Right atrium auricular region (tissue), 2 donors: ENCODE measurements at places on chromosomes 16 and 17.
A peak's percentile ranks its signal among the peaks of the same experiment; 100 is the strongest.

DNA sequence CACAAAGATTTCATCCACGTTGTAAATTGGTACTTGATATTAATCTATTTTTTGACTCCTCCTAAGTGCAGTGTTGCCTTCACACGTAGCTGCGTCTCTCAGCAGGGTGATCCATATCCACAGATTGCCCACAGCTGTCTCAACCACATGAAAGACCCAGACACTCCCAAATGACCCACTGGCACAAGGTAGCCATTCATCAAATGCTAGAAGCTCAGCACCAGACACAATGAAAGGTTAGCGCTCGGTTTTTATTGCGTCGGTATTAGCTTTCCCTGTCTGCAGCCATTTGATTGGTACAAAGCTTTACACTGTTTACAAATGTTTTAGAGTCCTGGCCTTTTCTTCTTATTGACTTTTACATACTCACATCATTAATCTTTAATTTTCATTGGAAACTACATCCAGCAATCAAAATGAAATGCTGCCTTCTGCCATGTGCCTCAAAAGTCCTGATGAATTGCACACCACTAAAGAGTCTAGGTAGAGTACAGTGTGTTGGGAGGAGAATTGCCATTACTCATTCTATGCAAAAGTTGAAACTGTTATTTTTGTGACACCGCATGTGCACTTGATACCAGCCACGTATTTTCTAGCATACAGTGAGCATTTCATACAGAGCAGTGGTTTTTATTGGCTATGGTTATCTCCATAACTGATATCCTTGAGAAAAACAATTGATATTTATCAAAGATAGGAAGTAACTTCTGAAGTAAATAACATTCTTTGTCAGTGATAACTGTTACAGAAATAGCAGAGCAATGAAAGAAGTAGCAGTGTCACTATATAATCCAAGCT lies 127.3 kb upstream of the NUDT7 start:
- H3K36me3 ChIP-seq, result no peaks in the 10 kb centered on the region
- H3K4me3 ChIP-seq, result no peak overlapping the region
- H3K27ac ChIP-seq, result no peak overlapping the region
- no peak for DNase-seq

DNA sequence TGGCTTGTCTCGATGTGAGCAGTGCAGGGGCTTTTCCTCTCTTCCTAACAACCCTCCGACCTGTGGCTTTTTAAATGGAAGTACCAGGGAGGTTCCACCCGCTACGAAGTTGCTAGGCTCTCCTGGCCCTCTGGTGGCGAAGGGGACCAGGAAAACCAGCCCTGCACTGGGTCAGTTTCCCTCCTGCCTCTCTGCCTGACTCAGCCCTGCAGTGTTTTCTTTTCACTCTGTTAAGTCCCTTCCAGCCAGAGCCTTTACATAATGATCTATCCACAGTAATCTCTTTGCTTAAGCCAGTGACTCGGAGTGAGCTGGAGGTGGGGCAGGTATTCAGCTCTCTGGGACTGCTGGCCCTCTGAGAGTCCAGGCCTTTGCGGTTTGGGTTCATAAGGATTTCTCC lies 331.3 kb upstream of the EEF2KMT start:
- no peak overlapping the region for H3K27ac ChIP-seq
- DNase-seq, result no peak
- no peaks in the 10 kb centered on the region for H3K4me1 ChIP-seq
- H3K4me3 ChIP-seq, result no peak overlapping the region
- H3K36me3 ChIP-seq, result no peaks in the 10 kb centered on the region
- no peaks in the 10 kb centered on the region for H3K27me3 ChIP-seq

- no peaks in the 10 kb centered on the region for H3K36me3 ChIP-seq
- H3K4me3 ChIP-seq, result peak overlapping the region; percentile 70
- DNase-seq, result peak; percentile 82
- no peaks in the 10 kb centered on the region for H3K4me1 ChIP-seq
- no peaks in the 10 kb centered on the region for H3K27me3 ChIP-seq
These were observed 13.2 kb downstream of the RAI1 start for GRCh38 chr17:17694169-17695081.

DNA sequence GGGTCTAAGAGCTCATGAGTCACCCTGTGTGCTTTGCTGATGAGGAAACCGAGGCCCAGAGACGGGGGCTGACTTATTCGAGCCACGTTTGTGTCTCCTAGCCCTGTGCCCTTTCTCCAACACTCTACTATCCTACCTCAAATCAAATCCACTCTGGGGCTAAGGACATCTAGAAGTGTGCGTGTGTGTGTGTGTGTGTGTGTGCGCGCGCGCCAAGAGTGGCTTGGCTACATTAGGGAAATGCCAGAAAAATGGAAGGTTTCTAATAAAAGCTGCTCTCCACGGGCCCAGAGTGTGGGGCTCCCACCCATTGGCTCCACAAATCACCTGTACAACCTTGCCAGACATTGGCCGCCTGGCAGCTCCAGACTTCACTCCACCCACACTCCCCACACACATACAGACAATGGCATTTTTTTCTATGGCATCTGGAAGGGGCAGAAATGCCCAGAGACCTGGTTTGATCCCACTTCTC lies 30.3 kb upstream of the PHOSPHO1 start:
- H3K4me1 ChIP-seq, result peaks cover 11% of the 10 kb centered on the region
- peak overlapping the region; percentile 74 for H3K27ac ChIP-seq
- peak overlapping the region; percentile 61 for H3K4me3 ChIP-seq
- no peaks in the 10 kb centered on the region for H3K27me3 ChIP-seq

DNA sequence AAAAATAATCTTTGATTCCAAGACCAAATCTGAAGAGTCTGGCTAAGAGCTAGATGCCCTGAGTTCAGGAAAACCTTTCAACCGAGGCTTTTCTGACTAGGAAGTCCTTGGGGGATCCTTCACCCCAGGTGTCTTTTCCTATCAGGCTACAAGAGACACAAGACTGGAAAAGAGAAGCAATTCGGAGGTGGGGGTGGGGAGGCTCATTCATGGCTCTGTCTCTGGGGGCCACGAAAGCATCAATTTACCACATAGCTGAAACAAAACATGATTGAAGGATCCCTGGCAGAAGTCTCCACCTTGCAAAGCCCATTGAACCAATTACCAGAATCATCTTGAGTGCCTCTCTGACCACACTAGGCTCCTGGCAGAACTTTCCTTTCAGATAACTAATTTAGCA lies 239.8 kb upstream of the SALL1 start:
- no peaks in the 10 kb centered on the region for H3K27me3 ChIP-seq
- no peaks in the 10 kb centered on the region for H3K36me3 ChIP-seq
- no peak overlapping the region for H3K27ac ChIP-seq

GRCh38 chr17:3025421-3026124 lies 37.8 kb downstream of the OR1D5 start:
- H3K27me3 ChIP-seq, result no peaks in the 10 kb centered on the region
- H3K27ac ChIP-seq, result no peak overlapping the region
- peaks cover 21% of the 10 kb centered on the region for H3K36me3 ChIP-seq
- no peak overlapping the region for H3K4me3 ChIP-seq

DNA sequence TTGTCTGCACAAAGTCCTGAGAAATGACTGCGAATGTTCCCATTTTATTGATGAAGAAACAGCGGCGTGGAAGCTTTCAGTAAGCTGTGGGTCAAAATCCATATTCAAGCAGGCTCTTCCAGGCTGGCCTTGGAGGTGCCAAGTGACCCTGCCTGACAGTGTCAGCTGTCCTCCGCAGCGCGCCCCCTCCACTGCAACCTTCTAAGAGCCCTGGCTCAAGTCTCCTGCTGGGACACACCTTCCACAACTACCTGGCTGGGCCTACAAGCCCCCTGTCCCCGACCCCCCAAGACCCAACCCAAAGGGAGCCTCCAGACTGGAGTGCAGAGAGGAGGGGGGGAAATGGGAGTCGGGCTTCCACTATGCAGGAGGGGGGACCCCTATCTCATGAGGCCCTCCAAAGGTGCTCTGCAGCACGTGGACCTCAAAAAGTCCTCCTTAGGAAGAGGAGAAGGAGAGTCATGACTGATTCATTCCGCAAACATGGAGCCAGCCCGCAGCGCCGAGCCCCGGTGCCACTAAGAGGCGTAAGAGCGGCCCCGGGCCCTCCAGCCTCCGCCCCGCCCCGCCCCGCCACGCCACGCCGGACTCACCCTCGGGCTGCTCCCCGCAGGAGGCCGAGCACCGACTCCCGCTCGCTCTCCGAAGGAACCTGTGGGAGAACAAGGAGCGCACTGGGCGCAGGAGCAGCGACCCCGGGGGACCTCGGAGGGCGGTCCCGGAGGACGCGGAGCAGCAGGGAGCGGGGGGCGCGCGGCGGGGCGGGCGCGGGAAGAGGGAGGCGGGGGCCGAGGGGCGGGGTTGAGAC lies 574 bp downstream of the MPP3 start:
- H3K27ac ChIP-seq, result peak overlapping the region; percentile 91
- H3K4me3 ChIP-seq, result peak overlapping the region; percentile 91
- H3K27me3 ChIP-seq, result no peaks in the 10 kb centered on the region
- no peak for DNase-seq

DNA sequence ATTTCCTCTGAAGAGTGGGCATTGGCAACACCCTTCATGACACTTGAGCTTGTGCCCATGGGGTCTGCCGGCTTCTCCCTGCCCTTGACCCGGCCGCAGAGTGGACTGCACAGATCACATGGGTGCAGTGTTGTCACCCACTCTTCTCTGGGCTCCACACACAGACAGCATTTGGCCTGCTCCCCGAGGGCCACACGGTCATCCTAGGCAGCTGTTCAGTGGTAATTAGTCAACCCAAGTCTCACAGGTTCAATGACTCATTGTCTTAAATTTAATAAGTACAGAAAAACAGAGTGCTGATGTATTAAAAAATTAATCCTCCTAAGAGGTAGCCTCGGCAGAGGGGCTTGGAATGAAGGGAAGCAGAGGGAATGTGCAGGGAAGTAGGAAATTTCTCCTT lies 204.8 kb downstream of the MSI2 start:
- H3K27ac ChIP-seq, result no peak overlapping the region
- no peak overlapping the region for H3K4me3 ChIP-seq
- H3K4me1 ChIP-seq, result no peaks in the 10 kb centered on the region
- DNase-seq, result no peak
- H3K27me3 ChIP-seq, result no peaks in the 10 kb centered on the region

DNA sequence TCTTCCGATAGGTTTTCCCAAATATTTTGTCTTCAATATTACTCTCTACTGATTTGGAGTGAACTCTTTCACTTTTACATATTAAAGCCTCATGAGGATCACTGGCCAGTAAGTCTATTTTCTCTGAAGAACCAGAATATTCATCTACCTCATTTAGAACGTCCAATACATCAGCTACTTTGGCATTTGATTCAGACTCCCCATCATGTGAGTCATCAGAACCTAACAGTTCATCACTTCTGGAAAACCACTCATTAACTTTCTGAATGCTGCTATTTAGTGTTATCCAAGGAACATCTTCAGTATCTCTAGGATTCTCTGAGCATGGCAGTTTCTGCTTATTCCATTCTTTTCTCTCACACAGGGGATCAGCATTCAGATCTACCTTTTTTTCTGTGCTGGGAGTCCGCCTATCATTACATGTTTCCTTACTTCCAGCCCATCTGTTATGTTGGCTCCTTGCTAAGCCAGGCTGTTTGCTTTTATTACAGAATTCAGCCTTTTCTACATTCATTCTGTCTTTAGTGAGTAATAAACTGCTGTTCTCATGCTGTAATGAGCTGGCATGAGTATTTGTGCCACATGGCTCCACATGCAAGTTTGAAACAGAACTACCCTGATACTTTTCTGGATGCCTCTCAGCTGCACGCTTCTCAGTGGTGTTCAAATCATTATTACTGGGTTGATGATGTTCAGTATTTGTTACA lies 30.9 kb downstream of the BRCA1 start:
- no peak overlapping the region for H3K4me3 ChIP-seq
- no peaks in the 10 kb centered on the region for H3K36me3 ChIP-seq
- H3K4me1 ChIP-seq, result no peaks in the 10 kb centered on the region
- H3K27me3 ChIP-seq, result no peaks in the 10 kb centered on the region
- DNase-seq, result no peak
- no peak overlapping the region for H3K27ac ChIP-seq

- peak; percentile 5 for DNase-seq
- no peak overlapping the region for H3K4me3 ChIP-seq
- no peaks in the 10 kb centered on the region for H3K4me1 ChIP-seq
- H3K36me3 ChIP-seq, result no peaks in the 10 kb centered on the region
- no peak overlapping the region for H3K27ac ChIP-seq
These were observed 98.2 kb upstream of the DHX40 start for GRCh38 chr17:59466946-59467801.

- peaks cover 80% of the 10 kb centered on the region for H3K36me3 ChIP-seq
- H3K27ac ChIP-seq, result peak overlapping the region; percentile 24
- H3K4me3 ChIP-seq, result no peak overlapping the region
- no peaks in the 10 kb centered on the region for H3K27me3 ChIP-seq
- H3K4me1 ChIP-seq, result no peaks in the 10 kb centered on the region
These were observed 65.2 kb downstream of the PIPOX start for GRCh38 chr17:29107933-29108822.

DNA sequence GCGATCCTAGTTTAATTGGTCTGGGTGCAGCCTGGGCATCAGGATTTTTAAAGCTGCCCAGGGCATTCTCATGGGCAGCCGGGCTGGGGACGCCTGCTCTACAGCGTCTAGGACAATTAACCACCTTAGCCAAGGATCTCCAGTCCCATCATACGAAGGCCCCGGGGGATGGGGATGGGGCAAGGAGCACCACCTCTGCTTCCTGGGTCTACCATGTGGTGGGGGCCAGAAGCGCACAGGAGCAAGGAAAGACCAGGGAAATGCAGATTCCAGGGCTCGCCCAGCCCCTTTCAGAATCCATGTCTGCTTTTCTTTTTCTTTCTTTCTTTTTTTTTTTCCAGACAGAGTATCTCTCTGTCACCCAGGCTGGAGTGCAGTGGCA lies 29.3 kb downstream of the TBC1D16 start:
- H3K27ac ChIP-seq, result no peak overlapping the region
- H3K27me3 ChIP-seq, result no peaks in the 10 kb centered on the region
- DNase-seq, result no peak
- peaks cover 10% of the 10 kb centered on the region for H3K36me3 ChIP-seq
- no peak overlapping the region for H3K4me3 ChIP-seq

DNA sequence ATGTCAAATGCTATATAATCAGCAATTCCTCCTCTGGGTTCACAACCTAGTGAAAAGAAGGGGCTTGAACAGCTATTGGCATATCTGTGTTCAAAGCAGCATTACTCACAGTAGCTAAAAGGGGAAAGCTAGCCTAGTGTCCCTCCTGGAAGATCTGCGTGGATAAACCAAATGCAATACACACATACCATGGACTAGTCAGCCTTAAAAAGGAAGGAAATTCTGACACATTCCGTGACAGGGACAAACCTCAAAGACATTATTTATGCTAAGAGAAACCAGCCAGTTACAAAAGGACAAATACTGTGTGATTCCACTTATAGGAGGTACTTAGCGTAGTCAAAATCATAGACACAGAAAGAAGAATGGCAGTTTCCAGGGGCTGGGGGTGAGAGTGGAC lies 90.1 kb downstream of the XYLT1 start:
- no peak for DNase-seq
- no peak overlapping the region for H3K4me3 ChIP-seq
- H3K4me1 ChIP-seq, result peaks cover 85% of the 10 kb centered on the region

- no peaks in the 10 kb centered on the region for H3K4me1 ChIP-seq
- H3K4me3 ChIP-seq, result no peak overlapping the region
- H3K27me3 ChIP-seq, result no peaks in the 10 kb centered on the region
- H3K27ac ChIP-seq, result no peak overlapping the region
These were observed 114.5 kb downstream of the BANP start for GRCh38 chr16:88065747-88066142.
